CD4-positive, alpha-beta T cell treated with Interleukin-2 at 100 ng/mL for 4 hours (primary cell): ENCODE measurements at places on chromosomes 11 and 22.
A peak's percentile ranks its signal among the peaks of the same experiment; 100 is the strongest.

- DNase-seq = no peak
These were observed 38.7 kb upstream of the CALCA start for GRCh38 chr11:15010865-15011264.

DNA sequence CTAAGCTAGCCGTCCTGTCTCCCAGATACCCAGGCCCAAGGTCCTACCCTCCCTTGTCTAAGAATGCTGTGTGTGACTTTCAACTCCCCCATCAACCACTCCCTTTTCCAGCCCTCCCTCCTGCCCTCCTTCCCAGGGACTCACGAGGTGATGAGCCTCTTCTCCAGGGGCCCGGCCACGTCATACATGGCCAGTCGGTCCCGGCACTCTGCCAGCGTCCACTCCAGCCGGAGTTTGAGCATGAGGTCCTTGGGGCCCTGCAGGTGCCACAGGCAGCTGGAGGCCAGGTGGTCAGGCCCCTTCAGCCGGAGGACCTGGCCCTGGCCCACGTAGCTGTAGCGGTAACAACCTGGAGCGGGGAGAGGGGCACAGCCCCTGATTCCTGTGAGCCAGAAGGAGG is 20.1 kb downstream of the TMPRSS6 start:
- no peak for DNase-seq

DNA sequence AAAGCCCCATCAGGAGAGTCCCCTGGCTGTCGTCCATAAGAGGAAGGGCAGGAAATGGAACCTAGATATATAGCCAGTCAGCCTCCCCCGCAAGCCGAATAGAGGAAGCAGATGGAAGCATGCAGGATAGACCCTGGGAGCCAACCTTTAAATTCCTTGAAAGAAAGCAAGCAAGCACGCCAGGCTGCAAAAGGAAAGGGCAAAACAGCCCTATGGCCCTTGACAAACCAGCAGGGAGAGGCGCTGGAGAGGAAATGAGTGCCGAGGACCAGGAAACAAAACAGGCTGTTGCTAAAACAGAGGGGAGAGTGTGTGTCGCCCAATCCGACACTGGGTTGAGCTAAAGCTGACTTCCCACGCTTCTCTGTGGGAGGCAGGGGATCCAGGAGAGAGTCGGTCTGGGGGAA is 203.5 kb upstream of the MTNR1B start:
- no peak for DNase-seq

- no peak for DNase-seq
These were observed 23.8 kb downstream of the SHISAL1 start for GRCh38 chr22:44288913-44289312.

DNA sequence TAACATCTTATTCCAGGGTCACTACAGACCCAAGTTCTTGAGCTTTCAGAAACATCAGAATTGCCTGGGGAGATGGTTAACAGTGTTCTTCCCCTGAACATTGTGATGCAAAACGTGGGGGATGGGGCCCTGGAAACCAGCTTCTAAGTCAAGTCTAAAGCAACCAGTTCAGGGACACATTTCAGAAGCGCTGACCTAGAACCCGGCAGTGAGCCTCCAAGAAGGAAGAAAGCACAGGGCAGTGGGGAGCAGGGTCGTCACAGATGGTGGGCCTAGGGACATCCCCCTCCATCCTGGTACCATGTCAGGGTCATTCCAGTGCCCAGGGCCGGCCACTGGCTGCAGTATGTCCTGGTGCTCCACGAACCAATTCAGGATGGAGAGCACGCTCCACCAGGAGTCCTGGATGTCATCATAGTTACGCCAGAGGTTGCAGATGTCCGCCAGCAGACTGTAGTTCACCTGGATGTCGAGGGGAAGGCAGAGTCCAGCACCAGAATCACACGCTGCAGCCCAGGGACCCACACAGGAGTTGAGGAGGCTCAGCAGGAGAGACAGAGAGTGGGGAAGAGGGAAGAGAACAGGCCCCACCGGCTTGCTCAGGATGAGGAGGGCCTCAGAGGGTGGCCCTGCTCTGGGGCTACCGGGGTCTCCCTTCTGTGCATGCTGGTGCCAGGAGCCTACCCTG is 5.0 kb downstream of the NAGA start:
- DNase-seq = no peak

- no peak for DNase-seq
These were observed 380.1 kb upstream of the SYN3 start for GRCh38 chr22:33438273-33438672.

GRCh38 chr11:9718147-9718546 is 54.3 kb downstream of the SWAP70 start:
- no peak for DNase-seq

DNA sequence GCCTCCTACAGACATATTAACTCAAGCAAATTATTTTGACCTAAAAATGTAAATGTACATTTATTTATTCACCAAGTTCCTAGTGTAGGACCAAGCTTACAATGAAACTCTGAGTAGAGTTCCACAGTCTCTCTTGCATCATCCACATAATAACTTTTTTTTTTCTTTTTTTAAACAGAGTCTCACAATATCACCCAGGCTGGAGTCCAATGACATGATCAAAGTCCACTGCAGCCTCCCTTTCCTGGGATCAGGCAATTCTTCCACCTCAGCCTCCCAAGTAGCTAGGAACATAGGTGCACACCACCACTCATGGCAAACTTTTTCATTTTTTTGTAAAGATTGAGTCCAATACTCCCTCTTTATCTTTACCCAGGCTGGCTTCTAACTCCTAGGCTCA is 28.0 kb downstream of the FEZ1 start:
- no peak for DNase-seq

GRCh38 chr11:113980785-113981184 is 5.9 kb downstream of the HTR3A start:
- DNase-seq = no peak

- no peak for DNase-seq
These were observed 131.7 kb downstream of the ARHGAP20 start for GRCh38 chr11:110580571-110580970.

DNA sequence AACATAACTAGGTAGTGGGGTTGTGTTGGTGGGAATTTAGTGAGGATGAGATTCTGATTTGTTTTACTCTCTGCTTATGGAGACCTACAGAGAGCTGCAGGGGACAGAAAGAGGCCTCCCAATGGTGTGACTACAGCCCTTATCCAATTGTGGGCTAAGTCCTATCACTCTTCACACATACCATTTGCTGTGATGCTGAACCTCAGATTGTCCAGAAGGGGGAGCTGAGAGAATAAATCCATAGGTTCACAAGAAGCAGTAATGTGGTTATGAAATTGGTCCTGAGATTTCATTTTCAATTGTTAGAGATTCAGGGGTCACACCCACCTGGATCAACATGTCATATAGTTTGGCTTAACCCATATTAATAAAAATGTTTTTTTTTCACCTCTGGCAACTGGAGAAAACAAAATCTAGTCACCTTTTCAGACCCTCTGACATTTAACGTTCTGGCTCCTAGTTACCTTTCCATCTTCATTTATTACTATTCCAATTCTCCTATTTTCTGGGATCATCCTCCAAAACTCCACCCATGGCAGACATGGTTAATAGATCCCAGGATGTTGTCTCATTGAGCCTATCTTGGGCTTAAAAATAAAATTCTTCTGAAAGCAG is 53.3 kb upstream of the PTPN5 start:
- peak; percentile 19 for DNase-seq

- DNase-seq = no peak
These were observed 60.8 kb downstream of the SOX6 start for GRCh38 chr11:16295592-16295991.

DNA sequence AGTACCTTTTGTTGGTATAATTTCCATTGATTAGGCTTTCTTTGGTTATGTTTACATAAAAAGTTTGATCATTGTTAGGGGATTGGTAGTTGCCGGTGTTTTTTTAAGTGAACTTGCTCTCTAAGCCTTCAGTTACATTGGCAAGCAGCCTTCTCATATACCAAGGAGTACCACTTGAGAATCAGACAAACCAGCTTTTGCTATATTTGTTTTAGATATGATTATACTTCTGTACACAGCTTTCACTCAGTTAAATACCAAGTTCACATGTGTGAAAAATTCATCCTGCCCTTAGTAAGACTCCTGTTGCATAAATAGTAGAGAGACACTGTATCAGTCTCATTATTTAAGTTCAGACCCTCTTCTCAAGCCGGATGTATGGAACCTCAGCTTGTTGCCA is 22.4 kb downstream of the ALKBH3 start:
- DNase-seq = no peak

DNA sequence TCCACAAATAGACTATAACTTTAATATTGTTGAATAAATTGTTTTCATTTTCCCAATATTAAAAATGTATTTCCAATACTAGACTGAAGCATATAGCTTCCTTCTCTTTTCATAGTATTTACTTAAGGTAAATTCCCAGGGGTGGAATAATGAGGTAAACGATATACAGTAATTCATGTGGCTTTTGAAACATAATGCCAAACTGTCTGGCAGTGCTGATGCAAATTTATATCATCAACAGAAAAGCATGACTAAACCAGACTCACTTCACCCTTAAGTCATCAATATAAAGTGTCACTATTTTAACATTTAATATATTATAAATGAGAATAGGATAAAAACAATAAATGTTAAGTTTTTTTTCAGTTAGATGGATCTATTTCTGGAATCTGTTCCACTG is 13.6 kb downstream of the C2CD3 start:
- DNase-seq = no peak

DNA sequence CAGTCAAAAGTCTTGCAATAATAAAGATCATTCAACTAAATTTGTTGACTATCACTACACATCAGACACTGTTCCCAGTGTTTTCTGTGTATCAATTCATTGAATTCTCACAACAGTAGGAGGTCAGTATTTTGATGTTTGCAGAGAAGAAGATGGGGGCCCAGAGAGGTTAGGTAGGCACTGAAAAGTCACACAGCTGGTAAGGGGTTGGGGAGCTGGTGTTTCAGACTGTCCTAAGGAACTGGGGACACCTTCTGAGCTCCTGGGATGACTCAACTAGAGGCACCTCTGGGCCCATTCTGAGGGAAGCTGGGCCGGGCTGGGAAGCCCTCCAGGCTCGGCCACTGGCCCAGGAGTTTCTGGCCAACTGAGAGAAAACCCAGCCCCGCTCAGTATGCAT is 180.0 kb downstream of the DSCAML1 start:
- DNase-seq = no peak

GRCh38 chr11:17803754-17804334 is 69.3 kb downstream of the KCNC1 start:
- no peak for DNase-seq

- DNase-seq = peak; percentile 72
These were observed 4.9 kb upstream of the CELSR1 start for GRCh38 chr22:46542011-46542985.

DNA sequence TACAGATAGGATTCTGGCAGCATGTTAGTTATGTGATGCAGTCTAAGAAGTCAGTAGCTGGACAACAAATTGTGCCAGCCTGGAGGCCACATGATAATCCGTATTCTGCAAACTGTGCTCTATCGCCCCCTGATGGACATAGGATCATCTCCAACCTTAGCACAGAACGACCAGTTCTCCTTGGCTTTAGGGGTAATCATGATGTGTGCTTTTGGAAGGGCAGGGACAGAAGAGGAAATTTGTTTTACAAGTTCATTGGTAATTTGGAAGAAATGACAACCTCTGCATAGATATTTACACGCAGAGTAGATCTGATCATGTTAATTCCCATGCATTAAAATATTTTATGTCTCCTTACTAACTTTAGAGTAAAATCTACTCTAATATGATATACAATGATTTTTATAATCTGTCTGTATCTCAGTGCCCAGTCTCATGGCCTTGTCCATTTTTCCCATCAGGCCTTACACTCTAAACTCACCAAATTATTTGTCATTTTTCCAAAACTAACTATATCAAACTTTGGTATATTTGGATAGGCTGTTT is 12.1 kb downstream of the OR10D3 start:
- peak; percentile 40 for DNase-seq

- no peak for DNase-seq
These were observed 159.6 kb upstream of the E2F8 start for GRCh38 chr11:19400296-19400695.

GRCh38 chr11:74085542-74085892 is 76.6 kb upstream of the UCP3 start:
- no peak for DNase-seq

GRCh38 chr11:128589998-128590397 is 2.6 kb upstream of the ETS1 start:
- no peak for DNase-seq

DNA sequence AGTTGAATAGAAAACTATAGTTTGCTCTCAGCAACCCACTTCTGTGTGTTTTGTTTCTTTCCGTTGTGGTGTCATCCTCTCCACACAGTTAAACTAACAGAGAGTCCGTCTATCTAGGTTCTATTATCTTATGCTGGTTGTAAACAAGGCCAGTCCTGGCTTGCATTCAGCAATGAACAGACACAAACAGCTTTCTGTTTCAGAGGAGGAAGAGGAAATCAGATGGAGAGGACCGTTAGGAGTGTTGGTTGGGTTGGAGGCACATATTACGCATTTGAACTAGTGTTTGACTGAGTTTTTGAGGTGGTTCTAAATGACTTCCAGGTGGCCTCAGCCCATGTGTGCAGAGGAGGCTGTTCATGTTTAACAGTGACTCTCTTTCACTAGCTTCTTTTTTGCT is 129.5 kb upstream of the SORL1-AS1 start:
- DNase-seq = peak; percentile 14

GRCh38 chr22:31533374-31533773 is 37.0 kb downstream of the SFI1 start:
- DNase-seq = no peak

DNA sequence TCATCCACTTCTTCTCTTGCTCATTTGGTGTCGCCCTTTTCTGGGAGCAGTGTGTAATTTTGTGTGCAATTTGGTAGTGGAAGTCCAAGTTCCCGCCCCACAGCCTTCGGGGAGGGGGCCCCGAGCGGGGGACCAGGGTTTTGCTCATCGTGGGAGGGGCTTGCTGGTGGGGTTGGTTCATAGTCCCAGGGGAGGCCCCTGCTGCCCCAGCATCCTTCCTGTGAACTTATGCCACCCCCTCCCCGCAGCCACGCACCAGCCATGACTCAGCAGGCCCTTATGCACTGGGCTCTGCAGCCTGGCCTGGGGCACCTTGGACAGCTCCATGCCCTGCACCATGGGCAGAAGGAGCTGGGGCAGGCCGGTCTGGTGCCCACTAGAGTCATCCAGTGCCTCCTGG is 1183.6 kb downstream of the BRD1 start:
- no peak for DNase-seq

DNA sequence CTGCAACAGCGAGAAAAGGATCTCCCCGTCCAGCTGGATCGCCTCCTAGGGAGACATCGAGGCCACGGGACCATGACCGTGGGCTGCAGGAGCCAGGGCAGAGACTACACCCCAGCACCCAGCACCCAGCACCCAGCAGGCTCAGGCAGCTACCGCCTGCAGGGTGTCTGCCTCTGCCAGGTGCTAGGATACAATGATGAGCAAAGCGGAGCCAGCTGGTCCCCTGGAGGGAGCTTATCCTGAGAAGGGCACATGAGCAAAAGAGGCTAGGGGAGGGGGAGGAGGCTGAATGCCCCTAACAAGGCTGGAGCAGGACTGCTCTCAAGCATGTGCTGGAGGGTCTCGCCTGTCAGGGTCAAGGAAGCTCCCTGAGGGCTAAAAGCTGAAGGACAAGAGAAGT is 4.8 kb upstream of the CASTOR1 start:
- DNase-seq = no peak
